ENCODE measurements at places on chromosomes 16 and 17. TPM values are rescaled to one million over a fixed set of nuclear protein-coding genes. Genes with fewer than 3 reads are reported as not detected.

Gene TBC1D3E
- total RNA-seq: not detected

Gene GHDC
- total RNA-seq: 27.6 TPM

Gene GGT6
- not detected for total RNA-seq

Gene TBC1D3B
- 0.64 TPM for total RNA-seq

Gene CRYM
- not detected for total RNA-seq

Gene FOXC2
- 5.1 TPM for total RNA-seq

Gene DOC2B
- 10.5 TPM for total RNA-seq

Gene TLCD3B
- not detected for total RNA-seq

Gene SEPTIN1
- total RNA-seq: 0.38 TPM

Gene HBA1
- total RNA-seq: not detected

Gene SEPTIN12
- not detected for total RNA-seq
